T1000 (cell line): ENCODE measurements at places on chromosomes 7 and 10.
A peak's percentile ranks its signal among the peaks of the same experiment; 100 is the strongest.

GRCh38 chr10:78597796-78598555 lies 470.8 kb upstream of the ZMIZ1 start:
- no peak for DNase-seq

DNA sequence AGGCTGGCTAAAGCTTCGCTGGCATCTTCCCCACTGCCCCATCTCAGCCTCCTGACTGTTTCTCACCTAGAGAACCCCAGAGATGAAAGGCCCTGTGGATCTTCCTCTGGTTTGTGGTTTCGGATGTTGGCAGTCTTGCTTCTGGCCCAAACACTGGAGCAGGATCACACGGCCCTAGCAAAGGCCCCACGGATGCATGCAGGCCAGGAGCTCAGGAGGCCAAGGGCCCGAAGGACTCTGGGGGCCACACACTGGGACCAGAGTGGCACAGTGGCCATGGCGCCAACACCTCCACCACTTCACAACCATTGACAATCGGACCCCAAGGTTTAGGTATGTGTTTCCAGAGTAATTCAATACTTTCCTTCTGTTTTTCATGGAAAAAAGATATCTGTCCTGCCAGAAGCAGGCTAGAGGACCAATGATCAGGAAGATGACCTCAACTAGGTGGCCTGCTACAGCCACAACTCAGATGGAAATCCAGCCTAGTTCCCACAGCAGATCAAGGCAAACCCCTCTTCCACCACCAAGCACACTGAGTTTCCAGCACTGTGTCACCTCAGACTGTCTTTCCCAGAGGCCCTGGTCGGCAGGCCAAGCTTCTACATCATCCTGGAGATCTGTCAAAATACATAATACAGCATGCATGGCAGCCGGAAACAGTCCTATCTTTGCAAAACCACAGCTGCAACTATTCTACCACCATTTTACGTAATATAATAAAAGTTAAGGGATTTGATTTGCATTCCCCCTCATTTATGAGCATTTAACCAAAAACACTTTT lies 53.0 kb downstream of the CTBP2 start:
- no peak for DNase-seq

DNA sequence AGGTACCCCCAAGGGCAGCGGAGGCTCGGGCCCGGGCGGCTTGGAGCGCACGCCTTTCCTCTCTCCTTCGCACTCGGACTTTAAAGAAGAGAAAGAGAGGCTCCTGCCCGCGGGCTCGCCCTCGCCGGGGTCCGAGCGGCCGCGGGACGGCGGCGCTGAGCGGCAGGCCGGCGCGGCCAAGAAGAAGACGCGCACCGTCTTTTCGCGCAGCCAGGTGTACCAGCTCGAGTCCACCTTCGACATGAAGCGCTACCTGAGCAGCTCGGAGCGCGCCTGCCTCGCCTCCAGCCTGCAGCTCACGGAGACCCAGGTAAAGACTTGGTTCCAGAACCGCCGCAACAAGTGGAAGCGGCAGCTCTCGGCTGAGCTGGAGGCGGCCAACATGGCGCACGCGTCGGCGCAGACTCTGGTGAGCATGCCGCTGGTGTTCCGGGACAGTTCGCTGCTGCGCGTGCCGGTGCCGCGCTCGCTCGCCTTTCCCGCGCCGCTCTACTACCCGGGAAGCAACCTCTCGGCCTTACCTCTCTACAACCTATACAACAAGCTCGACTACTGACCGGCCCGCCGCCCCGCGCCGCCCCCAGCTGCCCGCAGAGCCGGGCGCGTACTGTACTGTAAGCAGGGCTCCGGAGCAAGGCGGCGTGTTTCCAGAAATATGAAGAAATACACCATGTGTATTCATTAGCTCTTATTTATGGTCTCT lies 1.8 kb downstream of the HMX2 start:
- DNase-seq: no peak

- DNase-seq: no peak
Observed at GRCh38 chr10:102628451-102628911, 15.8 kb upstream of the TRIM8 start.

GRCh38 chr10:43273543-43273942 lies 6.7 kb upstream of the RASGEF1A start:
- DNase-seq: no peak

DNA sequence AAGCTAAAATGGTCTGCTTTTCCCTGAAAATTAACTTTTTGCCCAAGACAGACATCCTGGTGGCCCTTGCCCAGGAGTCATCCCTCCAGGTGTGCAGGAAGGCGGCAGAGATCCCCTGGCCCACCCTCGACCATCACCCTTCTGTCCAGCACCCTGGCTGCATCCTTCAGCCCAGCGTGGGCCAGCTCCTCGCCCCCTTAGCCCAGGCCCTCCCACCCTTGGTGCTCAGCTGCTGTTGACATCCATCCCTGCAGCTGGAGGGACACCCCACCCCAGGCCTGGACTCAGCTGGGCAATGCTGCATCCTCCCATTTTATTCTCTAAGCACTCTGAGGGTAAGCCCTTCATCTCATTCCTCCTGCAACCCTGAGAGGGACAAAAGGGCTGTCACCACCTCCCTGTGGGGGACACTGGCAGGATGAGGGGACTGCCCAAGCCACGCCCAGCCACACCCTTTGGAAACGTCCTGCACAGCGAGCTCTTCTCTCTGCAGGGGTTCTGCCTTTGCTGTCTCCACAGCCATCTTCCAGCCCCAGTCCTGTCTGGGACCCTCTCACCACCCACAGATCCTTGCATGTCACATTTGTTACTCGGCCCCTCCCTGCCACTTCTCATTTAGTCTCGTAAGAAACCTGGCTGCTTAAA lies 30.7 kb downstream of the EN2 start:
- DNase-seq: no peak

GRCh38 chr7:112161253-112162141 lies 44.7 kb downstream of the DOCK4 start:
- DNase-seq: no peak

DNA sequence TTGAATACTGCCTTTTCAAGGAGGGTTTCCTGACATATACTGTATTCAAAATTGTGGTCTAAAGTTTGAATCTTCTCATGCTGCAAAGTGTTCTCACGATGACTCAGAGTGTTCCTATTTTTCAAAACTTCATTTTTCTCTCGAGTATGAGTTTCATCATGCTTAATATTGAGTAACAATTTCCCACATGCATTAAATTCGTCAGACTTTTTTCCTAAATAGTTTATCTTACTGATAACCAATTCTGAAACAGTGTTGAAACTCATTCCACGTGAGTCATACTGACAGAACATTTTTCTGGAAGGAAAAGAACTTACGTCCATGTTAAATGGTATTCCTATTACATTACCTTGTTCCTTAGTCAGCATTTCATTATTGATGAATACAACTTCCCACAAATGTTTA lies 44.1 kb downstream of the ZNF33B start:
- no peak for DNase-seq

DNA sequence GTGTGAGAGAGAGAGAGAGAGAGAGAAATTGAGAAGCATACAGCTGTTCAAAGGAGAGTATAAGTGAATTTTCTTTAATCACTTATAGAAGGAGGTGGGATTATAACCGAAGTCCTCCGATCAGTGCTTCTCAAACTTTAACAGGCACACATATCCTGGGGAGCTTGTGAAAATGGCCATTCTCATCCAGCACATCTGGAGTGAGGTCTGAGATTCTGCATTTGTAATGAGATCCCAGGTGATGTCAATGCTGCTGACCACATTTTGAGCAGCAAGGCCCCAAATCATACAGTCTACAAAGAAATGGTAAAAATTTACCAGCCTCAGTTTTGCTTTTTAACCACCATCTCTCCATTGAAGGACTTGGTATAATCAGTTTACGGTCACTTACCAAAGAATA lies 219.0 kb downstream of the PTEN start:
- DNase-seq: no peak

- DNase-seq: no peak
Observed at GRCh38 chr7:55464422-55464821, 99.3 kb downstream of the LANCL2 start.

DNA sequence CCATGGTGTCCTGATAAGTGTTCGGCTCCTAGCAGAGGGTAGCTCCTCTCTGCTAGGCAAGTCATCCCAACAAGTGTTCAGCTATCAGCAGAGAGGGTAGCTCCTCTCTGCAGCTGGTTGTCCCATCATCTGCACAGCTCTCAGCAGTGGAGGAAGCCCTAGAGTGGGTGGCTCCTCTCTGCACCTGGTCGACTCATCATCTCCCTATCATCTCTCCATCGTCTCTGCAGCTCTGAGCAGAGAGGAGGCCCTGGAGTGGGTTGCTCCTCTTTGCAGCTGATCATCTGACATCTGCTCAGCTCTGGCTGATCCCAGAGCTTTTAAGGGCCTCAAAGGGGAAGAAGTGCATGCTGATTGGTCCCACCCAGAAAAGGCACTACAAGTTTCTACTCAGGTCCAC lies 199.9 kb upstream of the KMT2E start:
- no peak for DNase-seq

- DNase-seq: no peak
Observed at GRCh38 chr10:121459279-121459621, 139.0 kb downstream of the FGFR2 start.

DNA sequence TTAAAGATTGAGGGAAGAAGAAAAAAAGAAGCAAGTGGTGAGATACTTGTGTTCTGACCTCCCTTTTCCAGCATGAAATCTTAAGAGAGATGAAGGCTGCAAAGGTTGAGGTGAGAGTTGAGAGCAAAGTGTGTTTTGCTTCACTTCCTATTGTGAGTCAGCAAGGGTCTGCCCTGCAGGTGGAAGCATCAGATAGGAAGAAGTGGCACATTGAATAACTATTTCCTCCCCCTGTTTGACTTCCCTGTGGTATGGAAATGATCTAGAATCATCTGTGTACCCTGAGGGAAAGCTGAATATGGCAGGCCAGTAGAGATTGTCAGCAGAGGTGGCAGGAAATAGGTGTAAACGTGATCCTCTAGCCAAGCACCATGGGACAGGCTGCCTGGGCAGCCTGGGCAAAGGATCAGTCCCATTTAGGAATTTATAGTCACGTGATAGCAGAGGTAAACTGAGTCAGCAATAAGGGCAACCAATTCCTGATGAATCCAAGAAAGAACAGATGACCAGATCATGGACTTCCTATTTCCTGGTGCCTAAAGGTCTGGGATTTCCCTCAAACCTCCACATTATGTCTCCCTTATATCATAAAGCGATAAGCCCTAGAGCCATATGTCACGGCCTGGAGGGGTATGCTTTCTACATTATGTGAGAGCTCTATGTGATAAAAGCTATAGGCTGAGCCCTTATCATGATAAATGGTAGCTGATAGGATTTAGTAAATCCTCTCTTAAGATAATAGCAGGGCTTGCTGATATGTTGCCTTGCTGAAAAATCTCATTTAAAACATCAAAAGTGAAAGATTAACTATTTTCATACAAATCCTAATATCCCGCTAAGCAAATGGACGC lies 287.0 kb downstream of the MDFIC start:
- DNase-seq: no peak

DNA sequence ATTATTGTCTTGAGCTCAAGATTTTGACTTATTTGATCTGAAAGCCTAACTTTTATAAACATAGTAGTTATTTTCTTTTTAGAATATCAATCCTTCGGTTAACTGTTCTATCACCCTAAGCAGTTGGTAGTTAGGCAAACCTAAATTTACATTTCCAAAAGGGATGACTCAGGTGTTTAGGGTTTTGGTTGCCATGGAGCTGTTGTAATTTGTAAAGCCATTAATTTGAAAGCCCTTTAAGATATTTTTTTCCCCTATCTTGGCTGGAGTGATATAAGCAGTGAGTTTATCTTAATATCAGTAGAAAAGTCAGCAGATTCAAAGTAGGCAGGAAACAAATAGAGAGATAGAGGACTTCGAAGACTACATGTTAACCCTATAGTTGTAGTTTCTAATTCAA lies 1472.6 kb upstream of the CELF2 start:
- no peak for DNase-seq

GRCh38 chr10:68364101-68364886 lies 31.6 kb upstream of the PBLD start:
- DNase-seq: no peak

DNA sequence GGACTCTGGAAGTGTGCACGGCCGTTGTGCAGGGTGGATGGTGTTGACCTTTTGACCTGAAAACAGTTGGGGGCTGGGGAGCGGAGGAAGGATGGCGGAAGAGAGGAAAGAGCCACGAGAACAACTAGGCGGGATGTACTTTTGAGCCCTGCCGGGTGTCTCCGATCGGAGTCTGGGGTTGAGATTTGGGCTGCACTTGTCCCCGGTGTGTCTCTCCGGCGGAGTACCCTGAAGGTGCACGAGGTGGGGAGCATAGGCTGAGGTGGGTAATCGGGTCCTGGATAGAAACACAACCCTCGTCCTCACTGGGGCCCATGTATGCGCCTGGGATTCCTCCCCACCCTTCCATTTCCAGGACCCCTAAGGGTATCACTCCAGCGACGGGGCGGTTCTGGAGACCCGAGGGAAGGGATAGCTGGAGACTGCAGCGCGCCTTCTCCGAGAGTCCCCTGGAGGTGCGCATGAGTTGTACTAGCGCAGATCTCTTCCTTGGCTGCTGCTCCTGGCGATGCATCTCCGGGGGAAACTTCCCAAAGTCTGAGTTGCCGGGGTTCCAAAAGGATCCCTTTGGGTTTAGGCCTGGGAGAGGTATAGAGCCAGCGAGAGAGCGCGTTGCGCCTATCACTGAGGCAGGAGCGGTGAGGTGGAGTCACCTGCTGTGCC lies 4.6 kb upstream of the HMX2 start:
- DNase-seq: no peak

DNA sequence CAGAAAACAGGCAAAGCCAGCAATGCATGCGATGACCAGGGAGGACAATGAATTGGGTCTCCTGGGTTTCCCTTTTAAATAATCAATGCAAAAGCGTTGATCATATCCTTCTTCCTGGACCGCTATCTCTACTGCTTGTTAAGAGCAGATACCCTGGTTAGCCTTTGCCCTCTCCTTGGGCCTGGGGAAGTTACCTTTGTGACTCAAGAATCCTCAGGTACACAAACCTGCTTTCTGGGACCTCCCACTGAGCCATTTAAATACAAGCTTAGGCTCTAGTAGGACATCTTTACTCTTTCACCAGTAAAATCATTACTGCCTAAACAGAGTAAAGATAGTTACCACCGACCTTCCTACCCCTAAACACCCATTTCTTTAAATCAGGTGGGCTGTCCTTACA lies 173.9 kb downstream of the WNT2 start:
- DNase-seq: no peak

GRCh38 chr7:65946904-65947303 lies 35.1 kb downstream of the GUSB start:
- DNase-seq: peak; percentile 1

DNA sequence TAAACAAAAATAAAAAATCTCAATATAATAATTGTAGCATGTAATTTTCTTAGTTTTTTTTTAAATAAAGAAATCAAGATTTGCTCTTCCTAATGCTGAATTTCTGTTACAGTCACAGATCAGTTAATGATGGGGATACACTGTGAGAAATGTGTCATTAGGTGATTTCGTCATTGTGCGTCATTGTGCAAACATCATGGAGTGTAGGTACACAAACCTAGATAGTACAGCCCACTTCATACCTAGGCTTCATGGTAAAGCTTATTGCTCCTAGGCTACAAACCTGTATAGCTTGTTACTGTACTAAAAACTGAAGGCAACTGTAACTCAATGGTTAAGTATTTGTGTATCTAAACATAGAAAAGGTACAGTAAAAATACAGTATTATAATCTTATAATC lies 74.4 kb upstream of the LSM8 start:
- DNase-seq: no peak

GRCh38 chr7:145850636-145851035 lies 266.0 kb upstream of the CNTNAP2 start:
- no peak for DNase-seq
